ENCODE measurements at places on chromosomes 2 and 18.

DNA sequence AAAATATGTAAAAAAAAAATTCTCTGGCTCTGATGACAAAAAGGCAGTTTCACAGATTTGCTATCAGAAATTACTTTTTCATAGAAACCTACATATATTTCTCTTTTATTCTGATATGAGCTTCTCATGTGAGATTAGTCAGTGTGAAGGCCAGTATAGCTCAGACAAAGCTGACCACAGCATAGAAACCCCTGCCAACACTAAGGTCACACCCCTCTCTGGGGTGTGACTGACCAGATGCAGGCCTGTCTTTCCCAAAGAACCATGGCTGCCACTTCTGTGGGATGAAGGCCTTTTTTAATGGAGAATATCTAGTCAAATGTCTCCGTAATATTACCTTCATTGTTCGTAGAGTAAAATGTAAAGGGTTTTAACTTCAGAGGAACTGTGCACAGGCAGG, 330.3 kb upstream of the KCNJ3 start:
- no peak for DNase-seq

DNA sequence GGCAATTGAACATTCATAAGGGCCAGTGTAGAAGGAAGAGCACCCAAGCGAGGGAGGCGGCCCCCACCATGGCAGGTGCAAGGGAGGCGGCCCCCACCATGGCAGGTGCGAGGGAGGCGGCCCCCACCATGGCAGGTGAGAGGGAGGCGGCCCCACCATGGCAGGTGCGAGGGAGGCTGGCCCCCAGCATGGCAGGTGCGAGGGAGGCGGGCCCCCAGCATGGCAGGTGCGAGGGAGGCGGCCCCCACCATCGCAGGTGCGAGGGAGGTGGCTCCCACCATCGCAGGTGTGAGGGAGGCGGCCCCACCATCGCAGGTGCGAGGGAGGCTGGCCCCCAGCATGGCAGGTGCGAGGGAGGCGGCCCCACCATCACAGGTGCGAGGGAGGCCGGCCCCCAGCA, 24.7 kb upstream of the GPC1 start:
- no peak for DNase-seq

- DNase-seq, result no peak
Observed at GRCh38 chr2:85901155-85901554, 12.4 kb upstream of the ST3GAL5 start.

GRCh38 chr18:65352186-65352585, 398.6 kb upstream of the CDH7 start:
- no peak for DNase-seq

DNA sequence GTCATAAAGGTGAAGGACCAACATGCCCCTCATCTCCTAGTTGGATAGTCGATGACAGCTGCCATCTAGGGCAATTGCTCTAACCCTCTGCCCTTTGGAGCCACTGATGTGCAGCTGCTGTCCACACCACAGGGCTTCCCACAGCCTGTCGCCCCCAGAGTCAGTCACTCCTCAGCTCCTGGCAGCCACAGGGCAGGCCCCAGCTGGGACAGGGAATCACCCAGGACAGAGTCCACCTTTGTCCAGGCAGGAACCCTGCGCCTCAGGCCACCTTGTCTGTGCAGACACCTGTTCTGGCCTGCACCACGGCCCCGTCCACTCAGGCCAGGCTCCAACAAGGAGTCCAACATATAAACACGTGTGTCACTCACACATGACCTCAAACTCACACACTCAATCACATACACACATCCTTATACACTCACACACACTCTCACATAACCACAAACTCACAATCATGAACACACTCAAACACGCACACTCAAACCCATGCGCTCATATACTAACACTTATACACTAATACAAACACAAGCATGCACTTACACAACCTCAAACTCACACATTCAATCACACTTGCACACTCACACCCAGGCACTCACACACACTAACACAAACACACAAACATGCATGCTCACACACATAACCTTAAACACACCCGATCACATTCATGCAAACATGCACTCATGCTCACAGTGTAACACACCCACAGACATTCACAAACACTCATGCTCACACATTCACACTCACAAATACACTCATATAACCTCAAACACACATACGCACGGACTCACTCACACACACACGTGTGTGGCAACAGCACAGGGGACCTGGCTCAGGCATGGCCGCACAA, 29.7 kb downstream of the HDAC4 start:
- no peak for DNase-seq

DNA sequence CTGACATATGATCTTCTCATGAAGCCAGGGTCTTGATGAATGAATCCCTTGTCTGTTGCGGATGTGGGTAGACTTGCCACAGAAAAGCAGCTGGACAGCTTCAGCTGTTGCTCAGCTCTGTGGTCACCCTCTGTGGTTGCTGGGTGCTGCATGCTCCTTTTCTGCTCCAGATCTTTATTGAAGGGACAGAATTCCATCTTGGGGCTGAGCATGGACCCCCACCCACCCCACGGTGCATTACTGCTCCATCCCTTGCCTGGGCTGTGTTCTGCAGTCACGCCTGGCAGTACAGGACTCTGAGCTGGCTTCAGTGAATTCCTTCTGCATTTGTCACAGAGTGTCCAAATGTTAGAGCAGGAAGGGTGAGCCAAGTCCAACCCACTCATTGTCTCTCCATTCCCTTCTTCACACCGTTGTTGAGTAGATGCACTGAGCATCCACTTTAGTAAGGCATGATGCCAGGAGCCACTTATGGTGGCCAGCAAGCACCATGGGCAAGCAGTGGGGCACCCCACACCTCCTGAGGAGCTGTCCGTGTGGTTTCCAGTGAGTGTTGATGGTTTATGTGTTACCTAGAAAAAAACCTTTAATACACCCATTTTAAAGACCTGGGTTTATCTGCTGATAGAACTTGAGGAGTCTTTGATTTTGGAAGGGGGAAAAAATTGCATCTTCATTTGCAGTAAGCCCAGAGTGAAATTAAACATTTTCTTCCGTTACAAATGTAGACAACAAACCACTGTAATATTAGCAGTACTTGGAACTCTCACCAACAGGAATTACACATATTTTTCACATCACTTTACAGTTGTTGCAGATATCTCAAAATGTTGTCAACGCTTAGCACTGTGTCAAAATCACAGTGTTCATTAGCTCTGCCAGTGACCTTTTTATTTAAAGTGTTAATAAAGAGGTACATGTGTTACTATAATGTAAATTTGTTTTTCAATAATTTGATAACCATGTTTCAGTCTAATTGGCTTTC, 14.7 kb upstream of the ITGB6 start:
- no peak for DNase-seq

GRCh38 chr2:219440388-219441256, 6.0 kb downstream of the SPEG start:
- DNase-seq, result no peak

DNA sequence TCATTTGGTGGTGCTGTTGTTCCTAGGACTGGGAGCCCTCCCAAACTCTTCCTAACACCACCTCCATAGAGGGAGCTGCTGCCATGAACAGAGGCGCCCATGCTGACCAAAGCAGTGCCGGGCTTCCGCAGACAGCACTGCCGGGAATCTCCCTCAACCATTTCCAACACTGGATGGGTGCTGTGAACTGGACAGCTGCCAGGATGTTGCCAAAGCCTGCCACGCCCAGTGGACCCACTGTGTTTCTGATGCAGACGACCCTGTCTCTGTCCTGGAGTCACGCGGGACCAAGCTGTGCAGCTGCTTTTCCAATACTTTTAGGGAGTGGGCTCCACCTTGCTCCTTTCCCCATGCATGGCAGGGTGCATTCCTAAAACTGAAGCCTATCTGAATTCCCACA, 16.9 kb upstream of the GNAL start:
- DNase-seq, result no peak

DNA sequence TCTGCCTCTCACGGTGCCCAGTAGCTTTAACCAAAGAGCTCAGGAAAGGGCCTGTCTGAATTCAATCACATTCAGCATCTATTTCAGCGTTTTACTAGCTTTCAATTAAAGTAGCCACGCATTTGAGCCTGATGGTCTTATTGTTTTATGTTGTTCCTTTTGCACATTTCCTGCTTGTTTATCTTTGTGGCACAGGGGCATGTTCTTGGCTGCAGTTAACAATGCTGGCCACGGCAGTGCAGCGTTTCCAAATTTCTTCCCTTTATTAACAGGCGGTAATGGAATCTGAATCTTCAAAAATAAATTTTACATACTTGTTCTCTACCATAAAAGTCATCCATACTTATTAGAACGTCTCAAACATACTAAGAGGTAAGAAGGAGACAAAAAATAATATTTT, 46.2 kb downstream of the HPCAL1 start:
- DNase-seq, result no peak

DNA sequence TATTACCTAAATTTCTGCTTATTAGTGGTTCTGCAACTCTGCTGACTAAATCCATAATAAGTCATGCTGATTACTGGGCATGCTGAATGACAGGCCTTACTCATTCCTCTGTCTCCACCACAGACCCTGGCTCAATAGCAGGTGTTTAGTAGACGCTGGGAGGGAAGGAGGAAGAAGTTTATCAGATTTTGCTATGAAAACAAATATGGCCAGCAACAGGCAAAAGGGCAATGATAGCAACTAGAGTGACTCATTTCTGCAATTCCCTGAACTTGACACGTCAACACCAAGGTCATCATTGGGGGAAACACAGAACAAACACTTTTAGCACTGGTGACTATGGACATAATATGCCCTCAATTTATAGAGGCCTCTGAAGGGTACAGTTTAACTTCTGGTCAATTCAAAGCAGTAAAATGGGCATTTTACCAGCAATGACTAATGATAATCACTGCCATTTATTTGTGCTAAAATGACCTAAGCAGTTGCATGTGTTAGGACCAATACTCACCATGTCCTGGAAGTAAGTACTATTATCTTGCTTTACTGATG, 35.2 kb downstream of the TMEM163 start:
- DNase-seq, result no peak

All from hematopoietic multipotent progenitor cell treated with erythropoietin and hydrocortisone succinate and interleukin-3 and kit ligand, for 15 days (in vitro differentiated cells).